ENCODE measurements at places on chromosomes 13 and 19.
A peak's percentile ranks its signal among the peaks of the same experiment; 100 is the strongest.

DNA sequence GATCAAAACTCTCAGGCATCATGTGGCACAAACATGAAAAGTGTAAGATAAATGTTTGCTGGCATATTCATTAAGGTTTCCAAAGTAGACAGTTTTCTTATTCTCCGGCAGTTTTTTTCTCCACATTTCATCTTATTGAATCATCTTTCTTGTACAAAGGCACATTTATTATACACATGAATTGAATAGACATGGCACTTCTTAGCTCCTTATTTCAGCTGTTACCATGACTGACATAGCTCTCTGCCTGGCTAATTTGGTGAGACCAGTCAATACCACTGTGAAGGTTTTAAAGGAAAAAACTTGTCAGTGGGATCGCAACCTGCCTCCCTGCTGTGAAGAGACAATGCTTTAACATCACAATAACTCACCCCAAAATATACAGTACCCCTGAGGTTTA is 285.0 kb upstream of the PCDH20 start:
- no peak for DNase-seq

DNA sequence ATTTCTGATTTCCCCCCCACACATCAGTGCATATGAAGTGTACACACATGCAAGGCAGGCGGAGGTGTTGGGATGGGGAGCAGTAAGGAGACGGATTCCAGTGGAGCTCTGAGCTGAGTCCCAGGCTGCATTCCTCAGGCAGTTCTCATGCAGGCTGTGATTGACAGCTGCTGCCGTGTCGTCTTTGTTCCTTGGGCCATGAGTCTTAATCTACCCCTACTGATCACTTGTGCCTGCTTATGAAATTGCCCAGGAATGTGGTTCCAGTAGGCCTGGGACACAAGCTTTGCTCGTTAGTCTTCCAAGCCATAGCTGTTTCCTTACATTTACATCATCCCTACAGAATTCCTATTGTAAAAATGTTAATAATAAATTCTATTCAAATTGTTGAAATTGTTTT is 1241.9 kb downstream of the UQCRFS1 start:
- DNase-seq, result no peak

DNA sequence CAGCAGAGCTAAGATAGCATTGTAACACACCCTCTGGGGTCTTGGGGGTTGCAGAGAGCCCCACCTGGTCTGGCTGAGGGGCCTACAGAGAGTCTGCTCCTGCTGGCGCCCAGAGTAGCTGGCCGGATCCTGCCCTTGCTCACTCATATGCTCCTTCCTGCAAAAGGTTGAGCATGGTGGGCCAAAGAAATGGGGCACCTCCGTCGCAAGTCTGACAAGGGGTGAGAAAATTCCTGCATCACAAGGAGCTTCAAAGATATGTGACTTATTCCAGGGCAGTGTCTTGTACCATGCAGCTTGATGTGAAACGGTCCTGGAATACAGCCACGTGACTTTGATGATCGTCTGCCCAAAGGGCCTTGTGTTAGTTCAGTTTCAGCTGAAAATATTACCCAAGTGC is 218.3 kb downstream of the DCLK1 start:
- no peak for DNase-seq

DNA sequence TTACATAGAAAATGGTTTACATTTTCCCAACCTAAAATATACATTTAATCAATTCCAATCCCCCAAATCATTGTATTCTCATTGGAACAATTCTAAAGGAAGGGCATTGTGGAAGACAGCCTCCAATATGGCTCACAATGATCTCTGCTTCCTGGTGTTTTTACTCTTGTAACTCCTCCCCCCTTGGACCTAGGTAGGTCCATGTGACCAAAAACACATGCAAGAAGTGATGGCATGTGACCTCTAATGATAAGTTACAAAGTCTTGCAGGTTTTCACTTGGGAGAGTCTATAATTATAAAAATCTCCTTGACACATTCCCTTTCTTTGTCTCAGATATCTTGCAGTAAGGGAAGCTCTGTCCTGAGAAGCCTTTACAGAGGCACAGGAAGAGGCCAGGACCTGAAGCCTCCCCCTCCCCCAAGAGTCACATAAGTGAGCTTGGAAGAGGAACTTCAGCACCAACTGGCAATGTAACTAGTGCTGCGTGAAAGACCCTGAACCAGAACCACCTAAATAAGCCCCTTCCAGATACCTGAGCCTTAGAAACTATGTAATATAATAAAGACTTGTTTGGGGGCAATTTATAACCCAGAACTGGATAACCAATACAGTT is 816.2 kb upstream of the ATXN8OS start:
- DNase-seq, result no peak

DNA sequence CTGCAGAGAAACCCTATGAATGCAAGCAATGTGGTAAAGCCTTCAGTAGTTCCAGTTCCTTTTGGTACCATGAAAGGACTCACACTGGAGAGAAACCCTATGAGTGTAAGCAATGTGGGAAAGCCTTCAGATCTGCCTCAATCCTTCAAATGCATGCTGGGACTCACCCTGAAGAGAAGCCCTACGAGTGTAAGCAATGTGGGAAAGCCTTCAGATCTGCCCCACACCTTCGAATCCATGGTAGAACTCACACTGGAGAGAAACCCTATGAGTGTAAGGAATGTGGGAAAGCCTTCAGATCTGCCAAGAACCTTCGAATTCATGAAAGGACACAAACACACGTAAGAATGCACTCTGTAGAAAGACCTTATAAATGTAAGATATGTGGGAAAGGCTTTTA is 14.7 kb downstream of the ZNF763 start:
- no peak for DNase-seq

DNA sequence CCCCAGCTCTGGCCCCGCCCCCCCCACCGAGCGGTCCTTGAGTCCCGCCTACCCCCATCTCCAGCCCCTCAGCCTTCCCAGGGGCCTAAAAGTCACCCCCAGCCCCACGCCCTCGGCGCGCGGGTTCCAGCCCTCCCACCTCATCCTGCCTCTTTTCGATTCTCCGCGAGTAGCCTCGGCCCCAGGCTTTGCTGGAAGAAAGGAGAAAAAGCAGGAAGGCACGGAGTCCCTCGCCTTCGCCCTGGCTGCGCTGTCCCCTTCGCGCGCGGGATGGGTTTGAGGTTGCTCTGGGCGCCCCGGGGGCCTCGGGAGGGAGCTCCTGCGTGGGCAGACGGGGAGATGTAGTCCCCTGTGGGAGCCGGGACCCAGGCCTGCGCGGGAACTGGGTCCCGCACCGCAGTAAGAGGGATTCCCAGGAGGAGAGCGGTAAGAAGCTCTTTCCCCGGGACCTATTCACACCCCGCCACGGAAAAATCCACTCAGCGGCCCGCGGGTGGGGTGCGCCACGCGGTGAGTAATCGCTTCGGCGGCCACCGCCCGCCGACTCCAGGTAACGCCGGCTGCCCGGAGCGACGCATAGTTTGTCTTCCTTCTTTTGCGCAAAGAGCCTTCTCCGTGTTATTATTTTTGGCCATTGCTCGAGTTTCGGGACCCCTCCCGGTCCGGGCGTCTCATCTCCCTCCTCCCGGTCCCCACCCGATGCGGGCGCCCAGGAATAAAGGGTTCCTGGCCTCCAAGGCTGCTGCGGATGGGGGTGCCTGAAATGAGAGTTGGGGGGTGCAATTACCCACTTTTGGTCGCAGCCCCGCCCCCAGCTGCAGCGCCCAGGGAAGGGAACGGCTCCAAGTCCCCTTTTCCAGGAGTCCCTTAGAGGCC is 865 bp upstream of the CRLF1 start:
- DNase-seq, result no peak

DNA sequence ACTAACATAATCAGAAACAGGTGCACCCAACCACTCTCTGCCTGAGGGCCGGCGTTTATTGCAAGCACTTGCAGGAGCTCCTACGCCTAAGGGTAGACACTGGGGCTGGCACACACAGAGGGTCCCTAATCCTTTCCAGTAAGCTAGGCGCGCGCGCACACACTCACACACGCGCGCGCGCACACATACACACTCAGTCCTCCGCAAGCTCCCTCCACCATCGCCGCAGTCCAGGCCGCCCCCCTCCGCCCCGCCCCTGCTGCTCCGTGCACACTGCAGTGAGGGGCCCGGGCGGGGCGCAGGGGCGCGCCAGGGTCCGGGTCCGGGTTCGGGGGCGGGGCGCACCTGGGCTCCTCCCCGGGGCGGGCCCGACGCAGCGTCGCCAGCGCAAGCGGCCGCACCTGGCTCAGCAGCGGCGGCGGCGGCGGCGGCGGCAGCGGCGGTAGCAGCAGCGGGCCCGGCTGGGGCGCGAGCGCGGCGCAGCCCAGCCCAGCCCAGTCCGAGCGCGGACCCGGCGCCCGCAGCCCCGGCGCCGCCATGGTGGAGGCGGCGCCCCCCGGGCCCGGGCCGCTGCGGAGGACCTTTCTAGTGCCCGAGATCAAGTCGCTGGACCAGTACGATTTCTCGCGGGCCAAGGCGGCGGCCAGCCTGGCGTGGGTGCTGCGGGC is at the start of gene CAMSAP3:
Gene CAMSAP3 (plus strand): TSS at position 398 of the 668 bp plus-strand sequence. CDS start 140 bp downstream, at position 538.
- no peak for DNase-seq

DNA sequence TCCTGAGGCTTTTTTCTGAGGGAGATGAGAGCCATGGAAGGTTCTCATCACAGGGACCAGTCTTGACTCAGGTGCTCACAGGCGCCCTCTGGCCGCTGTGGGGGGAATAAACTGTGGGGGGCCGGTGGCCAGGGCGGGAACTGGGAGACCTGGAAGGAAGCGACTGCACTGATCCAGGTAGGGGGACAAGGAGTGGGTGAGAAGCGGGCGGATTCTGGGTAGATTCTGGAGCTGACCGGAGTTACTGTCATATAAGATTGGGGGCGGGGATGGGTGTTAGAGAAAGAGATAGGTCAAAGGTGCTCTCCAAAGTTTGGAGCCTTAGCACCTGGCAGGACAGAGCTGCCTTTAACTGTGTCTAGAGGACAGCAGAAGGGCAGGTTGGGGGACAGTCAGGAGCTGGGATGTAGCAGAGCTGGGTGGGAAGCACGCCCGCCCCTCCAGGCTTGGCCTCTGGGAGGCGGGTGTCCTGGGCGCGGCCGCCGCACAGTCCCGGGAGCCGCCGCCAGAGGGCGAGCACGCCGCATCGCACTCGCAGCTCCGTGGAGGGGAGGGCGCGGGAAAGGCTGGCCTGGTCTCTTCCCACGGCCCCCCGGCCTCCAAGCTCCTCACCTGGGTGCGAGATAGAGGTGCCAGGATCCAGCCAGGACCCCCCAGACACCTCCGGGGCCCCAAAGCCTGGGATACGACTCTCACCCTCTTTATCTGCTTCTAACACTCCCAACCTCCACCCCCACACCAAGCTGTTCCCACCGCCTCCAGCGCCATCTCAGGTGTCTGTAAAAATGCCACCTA is 4.2 kb upstream of the DAND5 start:
- DNase-seq, result peak; percentile 53

DNA sequence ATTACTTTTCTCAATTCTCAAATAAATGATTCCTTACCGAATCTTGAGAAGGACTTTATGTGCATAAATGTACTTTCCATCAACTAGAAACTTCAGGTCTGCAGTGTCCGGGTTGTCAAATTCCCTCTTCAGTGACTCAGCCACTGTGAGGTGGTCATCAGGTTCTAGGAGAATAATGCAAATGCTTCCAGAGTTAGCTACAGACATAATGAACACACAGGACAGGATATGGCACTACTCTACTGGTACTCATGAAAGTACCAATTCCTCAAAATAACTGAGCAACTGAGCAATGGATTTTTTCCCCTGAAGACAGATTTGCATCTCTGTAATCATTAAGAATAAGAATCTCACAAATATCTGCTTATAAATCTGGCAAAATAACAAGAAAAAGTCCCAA is 31.2 kb downstream of the RCBTB2 start:
- DNase-seq, result no peak

DNA sequence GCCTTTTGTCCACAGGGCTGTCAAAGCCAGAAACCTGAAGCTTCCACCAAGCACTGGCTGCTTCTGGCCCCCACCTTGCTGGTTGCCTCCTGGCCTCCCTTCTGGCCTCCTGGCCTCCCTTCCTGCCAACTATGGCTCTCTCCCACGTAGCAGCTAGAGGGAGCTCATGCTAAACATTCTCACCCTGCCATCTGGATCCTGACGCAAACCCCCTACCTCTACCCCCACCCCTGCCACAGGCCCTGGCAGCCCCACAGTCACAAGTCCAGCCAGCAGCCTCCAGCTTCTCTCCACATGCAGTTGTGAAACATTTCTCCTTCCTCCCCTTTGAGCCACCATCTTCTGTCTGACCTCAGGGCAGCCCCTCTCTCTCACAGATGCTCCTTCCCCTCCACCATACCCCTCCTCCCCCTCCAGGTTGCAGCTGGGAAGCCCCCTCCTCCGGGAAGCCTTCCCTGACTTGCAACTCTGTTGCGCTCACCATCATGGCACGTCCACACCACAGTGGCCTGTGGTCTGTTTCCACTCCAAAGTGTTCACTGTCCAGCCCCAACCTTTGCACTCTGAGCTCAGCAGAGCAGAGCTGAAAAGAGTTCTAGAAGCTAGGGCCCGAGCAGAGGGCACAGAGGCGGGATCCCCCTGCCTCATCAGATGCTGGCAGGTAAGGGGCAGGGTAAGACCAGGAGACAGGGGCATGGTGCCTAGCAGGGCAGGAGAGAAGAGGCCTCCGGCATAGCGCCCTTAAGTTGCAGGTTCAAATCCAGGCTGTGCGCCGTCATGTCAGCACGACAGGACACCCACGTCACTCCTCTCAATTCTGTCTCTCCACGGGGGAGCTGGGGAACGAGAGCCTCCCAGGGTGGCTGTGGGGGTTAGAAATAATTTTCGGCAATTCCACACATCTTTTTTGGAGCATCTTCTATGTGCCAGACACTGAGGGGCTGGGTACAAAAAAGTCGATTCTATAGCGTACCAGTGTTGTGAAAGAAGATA is 7.3 kb downstream of the ADGRL1 start:
- no peak for DNase-seq

DNA sequence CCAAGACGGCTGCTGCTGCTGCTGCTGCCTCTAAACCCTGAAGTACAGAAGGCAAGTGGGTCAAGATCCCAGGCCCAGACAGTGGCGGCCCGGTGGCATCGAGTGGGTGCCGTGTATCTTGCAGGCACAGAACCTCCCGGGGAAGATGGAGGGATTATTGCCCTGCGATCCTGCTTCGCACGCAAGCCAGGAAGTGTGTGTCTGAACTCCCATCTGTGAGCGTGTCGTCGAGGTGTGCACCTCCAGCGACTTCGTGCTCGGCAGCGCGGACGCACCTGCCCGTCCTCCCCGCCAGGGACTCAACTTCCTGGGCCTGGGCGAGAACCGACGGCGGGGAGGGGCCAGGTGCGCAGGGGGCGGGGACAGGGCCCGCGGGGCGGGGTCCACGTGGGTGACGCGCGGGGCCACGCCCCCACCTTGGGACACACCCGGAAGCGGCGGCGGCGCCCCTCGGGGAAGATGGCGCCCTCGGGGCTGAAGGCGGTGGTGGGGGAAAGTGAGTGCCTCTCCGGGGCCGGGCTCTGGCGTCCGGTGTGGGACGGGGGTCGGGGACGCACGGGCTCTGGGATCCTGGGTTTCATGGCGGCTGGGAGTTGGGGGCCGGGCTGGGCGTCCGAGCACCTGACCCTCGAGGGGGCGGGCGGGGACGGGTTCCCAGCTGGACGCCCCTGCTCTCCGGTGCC is at the start of gene STXBP2:
Gene STXBP2 (plus strand): TSS at position 420 of the 683 bp plus-strand sequence. CDS start 40 bp downstream, at position 460.
- DNase-seq, result peak; percentile 75

GRCh38 chr13:36819739-36820090 is 693 bp downstream of the RFXAP start:
- DNase-seq, result peak; percentile 9
